ENCODE measurements at places on chromosomes 6 and 20.

GRCh38 chr6:56570413-56571359 is 72.0 kb downstream of the DST start:
- DNase-seq: no peak

- no peak for DNase-seq
These were observed 182.4 kb downstream of the MCHR2 start for GRCh38 chr6:99811636-99812035.

DNA sequence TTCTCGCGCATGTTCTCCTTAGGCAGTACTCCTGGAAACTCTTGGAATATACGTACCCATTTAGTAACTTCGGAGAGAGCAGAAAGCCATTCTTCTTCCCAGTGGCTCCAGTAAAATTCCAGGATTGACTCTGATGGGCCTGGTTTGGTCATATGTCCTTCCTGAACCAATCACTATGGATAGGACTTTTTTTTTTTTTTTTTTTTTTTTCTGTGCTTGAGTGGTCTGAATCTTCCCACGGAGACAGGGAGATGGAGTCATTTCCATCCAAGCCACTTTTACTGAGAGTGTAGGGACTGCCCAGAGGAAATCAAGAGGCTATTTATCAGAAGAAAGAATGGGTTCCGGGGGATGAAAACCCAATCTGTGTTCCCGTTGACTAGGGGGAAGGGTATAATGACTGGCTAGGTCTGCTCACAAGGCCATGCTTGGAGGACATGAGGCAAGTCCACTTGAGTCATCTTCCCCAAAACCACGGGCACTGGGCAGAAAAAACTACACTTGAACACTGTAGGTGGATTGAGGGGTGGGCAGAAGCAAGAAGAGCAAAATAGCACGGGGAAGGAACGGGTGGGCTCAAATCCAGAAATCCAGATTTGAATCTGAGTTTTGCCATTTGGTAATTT is 35.4 kb upstream of the MRPS18A start:
- DNase-seq: no peak

- no peak for DNase-seq
These were observed 340.4 kb downstream of the CDC5L start for GRCh38 chr6:44727651-44728630.

- DNase-seq: no peak
These were observed 13.4 kb downstream of the KCNG1 start for GRCh38 chr20:51009303-51010042.

GRCh38 chr20:48541581-48542071 is 286.2 kb downstream of the PREX1 start:
- no peak for DNase-seq

GRCh38 chr20:47506335-47506734 is 4.6 kb downstream of the NCOA3 start:
- DNase-seq: no peak
